NCI-H1417 treated with DMSO at 0.1 percent for 48 hours (cell line): ENCODE measurements at places on chromosomes 4 and X.

- DNase-seq: peak; percentile 51
Measured at GRCh38 chr4:180058691-180059215, 2184.4 kb upstream of the TENM3 start.

DNA sequence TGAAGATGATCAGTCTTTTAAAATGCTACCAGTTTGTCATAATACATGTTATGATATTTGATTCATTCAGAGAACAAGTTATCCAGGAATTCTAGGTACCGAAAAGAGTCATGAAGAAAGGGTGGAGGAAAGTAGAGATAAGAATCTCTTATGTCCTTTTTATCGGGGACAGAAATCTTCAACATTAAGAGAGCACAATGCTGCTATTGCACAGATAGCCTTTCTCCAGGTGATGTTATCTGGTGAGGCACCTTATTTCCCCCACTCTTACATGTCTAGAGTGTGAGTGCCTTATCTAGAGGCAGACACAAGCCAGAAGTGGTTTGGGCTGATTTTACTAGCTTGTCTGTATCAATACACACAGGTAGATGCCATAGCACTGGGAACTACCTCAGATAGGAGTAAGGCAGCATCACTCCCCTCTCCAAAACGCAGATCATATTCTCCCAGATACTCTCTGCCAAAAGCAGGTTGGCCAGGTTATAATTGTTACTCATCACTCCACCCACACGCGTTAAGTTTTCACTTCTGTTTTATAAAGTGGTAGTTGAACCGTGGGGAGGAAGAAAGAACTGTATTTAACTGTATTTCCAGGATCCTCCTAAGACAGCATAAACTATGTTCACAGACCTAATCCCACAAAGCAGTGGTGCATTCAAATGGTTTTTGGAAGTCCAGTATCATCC is 38.4 kb downstream of the AREG start:
- DNase-seq: no peak

DNA sequence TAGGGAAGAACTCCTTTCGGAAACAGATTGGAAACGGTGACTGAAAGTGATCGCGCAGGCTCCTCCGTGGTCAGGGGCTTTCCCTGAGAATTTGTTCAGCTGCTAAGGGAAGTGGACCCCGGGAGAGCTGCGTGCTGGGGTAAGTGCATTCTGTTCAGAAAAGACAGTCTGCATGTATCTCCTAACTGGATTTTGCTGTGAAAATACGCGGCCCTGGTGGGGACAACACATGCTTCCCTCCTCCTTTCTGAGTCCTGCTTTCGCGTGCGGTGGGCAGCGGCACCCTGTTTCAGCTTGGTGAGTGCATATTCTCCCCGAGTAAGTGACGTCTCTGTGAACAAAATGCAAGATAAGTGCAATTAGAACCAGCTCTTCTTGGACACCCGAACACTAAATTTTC is 195.6 kb downstream of the STIM2 start:
- no peak for DNase-seq

DNA sequence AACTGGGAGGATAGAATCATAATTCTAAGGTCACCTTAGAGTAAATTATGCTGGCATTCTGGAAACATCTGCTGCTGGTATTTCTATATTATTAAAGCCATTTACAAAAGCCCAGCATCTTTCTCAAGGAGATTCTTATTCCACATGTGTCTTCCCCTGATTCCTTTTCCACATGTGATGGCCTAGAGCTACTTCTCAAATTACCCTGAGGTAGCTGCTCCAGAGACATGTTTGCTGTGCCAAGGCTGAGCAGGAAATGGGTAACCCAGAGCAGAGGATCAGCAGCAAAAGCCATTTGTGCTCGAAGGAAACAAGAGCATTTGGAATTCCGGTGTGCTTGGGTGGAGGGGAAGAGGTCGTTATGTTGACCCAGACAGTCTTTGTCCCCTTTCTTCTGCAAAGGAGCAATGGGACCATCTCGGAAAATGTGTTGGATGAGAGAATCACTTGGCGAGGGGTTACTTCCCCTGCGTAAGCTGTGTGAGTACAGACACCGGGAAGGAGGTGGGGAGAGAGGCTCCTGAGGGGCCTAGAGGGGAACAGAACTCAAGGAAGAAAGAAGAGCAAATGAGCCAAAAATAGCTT is 24.6 kb downstream of the TSC22D3 start:
- DNase-seq: no peak

DNA sequence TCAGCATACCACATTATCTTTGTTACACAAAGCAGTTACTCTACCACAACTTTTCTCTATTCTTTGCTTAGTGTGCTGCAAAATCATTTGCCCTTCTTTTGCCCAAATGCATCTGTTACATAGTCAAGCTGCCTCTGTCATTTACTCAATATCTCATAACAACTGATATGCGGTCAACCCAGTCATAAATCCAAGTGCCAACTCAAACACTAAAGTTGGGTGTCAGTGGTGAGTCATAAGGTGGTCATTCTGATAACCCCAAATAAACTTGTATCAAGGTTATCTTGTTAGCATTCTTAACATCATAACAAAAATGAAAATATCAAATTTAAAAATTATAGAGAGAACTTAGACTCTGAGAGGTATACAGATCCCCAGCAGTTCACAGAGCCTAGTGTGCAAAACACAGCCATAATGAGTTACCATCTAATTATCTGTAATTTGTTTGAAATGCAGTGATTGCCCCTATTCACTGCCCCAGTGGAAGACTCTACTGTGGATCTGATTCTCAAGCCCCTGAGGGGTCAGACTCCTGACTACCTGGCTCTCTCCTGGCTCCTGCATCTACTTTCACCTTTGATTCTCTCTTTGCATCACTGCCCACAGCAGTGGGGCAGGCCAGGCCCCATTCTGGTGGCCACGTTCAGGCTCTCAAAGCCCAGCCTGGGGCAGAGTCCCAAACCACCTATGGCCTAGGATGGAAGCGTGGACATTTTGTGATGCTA is 29.2 kb downstream of the TBC1D9 start:
- DNase-seq: no peak

DNA sequence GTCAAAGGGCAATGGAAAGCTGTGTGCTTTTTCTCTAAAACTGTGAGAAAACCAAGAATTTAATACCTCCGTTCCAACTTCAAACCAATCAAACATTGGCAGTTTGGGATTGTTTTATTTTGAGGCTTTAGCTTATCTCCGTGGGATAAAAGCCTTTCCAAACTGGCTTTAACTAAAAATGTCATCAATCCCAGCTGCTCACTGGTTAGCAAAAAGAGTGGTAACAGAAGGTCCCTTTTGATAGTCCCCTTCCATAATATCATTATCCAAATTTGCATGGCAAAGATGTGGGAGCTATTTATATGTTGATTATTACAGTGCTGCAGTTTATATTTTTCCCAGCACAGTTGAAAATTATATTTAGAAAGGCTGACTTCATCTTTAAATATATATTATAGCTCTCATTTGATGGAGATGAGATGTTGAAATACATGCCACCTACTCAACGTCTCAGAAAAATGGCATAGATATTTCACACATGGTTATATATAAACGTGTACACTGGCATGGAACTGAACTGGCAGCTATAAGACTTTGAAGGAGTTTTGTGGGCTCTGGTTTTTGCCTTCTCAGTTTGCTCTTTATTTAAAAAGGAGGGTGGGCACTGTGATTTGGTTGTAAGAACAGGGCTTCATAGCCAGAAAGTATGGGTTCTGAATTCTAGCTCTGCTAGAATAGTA is 707.1 kb upstream of the SLIT2 start:
- no peak for DNase-seq

- no peak for DNase-seq
Measured at GRCh38 chr4:112859456-112860184, 189.8 kb upstream of the ANK2 start.

GRCh38 chrX:68463880-68464279 is 30.6 kb upstream of the OPHN1 start:
- DNase-seq: no peak

DNA sequence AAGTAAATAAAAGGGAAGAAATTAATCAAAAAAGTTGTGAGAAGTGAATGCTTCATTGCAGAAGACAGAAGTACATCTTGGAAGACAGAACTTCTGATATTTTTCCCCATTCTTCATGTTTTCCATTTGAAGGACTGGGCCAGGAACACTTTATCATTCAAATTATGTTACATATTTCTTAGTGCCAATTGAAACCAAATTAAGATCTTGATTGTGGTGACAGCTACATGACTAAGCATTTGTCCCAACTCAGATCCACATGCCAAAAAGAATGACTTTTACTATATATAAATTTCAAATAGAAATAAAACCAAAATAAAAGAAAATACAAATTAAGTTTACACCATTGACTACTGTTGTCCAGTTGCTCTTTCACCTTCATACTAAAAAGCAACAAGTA is 14.0 kb upstream of the FGF5 start:
- no peak for DNase-seq

GRCh38 chrX:132470179-132470578 is 18.7 kb downstream of the MBNL3 start:
- DNase-seq: no peak

- DNase-seq: no peak
Measured at GRCh38 chr4:41215969-41216293, 1.6 kb upstream of the APBB2 start.

DNA sequence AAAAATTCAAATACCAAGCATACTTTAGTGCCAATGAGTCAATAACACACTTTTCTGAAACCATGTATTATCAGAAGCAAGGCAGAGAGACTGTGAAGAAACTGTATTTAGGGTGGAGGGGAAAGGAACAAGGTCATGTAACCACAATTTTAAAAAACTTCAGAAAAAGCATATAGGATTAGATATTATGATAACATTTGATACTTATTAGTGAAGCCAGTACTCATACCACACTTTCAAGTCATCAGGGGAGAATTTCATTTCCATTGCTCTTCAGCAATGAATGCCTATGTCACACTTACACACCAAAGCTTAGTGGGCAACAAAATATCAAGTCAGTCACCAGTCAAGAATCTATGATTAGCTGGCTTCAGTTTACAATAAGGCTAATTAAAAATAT is 602.2 kb downstream of the IL15 start:
- no peak for DNase-seq

DNA sequence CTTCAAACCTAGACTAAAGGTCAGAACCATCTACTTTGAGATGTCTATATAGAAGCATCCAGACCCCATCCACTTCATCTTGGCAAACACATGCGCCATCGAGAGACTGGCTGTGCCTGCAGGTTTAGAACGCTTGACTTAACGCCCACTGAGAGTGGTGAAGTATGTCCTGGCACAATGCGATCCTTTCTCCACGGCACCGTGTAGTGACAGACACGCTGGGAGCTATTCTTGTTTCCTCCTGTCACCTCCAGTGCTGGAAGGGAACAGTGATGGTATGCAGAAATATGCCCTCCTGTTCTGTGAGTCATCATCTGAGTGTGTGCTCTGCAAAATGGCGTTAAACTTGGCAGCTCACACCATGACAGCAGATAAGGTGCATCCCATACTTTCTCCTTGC is 330.2 kb downstream of the NLGN4X start:
- DNase-seq: no peak

DNA sequence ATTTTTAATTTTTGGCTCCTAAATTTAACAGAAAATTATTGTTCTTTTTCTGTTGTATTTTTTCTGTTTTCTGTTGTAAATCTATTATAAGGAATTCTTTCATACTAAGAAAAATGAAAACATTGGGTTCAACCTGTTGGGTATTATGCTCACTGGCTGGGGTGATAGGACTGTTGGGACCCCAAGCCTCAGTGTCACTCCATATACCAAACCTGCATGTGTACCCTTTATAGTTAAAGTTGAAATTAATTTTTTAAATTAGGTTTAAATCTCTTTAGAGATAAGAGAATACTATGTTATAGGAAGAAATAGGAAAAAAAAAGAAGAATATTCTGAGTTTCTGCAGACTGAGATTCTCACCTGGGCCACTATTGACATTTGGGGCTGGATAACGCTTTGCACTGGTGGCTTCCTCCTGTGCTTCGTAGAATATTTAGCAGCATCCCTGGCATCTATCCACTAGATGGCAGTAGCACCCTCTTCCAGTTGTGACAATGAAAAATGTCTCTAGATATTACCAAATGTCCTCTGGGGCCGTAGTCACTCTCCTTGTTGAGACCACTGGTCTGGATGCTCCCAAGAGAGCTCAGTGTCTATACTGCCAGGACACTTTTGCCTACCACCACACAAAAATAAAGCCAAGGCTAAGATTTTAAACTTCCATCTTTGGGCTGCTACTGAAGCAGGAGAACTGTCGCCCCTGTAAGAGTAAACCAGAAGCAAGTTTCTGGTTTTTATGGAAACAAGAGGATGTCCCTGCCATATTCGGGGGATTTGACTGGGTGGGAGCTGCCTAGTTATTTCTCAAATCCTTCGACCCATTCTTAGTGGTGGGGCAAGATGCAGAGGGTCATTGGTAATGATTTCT is 22.4 kb upstream of the CLTRN start:
- DNase-seq: peak; percentile 3

- no peak for DNase-seq
Measured at GRCh38 chrX:46263494-46263893, 281.7 kb downstream of the ZNF674 start.

DNA sequence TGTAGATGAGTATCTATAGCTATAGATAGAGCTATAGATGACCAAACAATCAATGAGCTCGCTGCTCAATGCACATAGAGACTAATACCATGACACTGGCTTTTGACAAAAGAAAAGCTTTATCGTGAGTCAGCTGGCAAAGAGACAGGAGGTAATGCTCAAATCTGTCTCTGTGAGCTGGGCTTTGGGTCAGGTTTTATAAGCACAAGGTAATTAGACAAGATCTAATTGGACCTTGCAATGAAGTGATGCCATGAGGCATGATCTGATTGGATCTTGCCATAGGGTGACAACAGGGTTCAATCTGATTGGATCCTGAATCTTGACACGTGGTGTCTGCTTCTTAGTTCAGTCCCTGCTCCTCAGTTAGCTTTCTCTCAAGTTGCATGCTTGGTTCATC is 180.7 kb upstream of the MXRA5 start:
- DNase-seq: no peak

DNA sequence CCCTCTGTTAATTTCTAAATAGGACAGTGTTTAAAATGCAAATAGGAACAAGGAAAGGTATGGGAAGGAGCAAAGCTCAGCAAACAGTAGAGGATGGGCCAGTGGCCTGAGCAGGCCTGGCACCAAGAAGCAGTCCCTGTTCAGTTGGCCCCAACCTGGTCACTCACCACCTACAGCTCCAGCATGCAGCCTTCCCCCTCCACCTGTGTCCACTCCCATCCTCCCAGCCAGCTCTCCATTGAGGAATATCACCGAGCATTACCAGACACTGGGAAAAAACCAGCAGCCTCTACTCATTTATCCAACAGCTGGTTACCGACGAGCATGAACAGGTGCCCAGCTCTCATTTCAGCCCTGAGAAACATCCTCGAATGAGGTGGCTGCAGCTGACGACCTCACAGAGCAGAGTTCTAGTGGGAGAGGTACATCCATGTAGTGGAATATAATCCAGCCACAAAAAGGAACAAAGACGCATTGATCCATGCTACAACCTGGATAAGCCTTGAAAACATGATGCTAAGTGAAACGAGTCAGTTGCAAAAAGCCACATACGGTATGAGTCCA is 25.6 kb downstream of the CD99L2 start:
- no peak for DNase-seq

DNA sequence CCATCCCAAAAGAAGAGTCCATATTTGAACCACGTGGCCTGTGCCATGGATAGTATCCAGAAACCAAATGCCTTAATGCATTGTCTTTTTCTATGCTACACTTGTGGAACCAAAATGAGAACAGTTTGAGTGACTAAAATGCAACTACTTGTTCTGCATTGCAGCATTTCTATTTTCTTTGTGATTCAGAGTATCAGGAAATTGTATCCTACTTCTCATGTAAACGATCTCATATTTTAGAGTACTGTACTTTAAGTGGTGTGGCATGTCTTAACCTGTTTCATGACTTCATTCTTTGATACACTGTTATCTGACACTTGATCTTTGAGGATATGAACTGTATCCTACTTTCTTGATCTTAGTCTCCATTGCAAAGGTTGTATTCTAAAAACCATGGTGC is 167.2 kb upstream of the WDR1 start:
- no peak for DNase-seq
